ENCODE measurements at places on chromosomes 3 and 15.

GRCh38 chr3:153008226-153008625, 153.8 kb upstream of the RAP2B start:
- DNase-seq: no peak

- DNase-seq: no peak
These were observed 130.0 kb downstream of the PLCL2 start for GRCh38 chr3:17014709-17015108.

DNA sequence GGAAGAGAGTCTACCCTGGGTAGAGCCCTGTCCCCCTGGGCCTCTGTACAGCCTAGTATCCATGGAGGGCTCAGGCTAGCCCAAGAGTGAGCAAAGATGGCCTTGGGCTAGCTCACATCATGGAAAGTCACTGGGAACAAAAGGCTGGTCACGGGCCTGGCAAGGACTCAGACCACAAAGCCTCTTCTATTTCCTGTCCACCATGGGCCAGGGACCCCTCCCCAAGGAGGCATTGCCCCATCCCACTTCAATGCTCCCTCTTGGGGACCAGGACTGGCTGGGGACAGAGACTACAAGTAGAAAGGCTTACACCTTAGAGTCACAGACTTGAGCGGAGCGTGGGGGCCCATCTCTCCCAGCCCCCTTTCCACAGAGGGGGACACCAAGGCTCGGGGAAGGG, 16.9 kb downstream of the DUSP7 start:
- no peak for DNase-seq

- no peak for DNase-seq
These were observed 342.9 kb downstream of the IL20RB start for GRCh38 chr3:137300703-137301102.

- no peak for DNase-seq
These were observed 4.3 kb downstream of the RNU6-1 start for GRCh38 chr15:67835297-67836133.

GRCh38 chr3:181464033-181464694, 247.6 kb upstream of the SOX2 start:
- no peak for DNase-seq

- DNase-seq: no peak
These were observed 4.5 kb upstream of the SSUH2 start for GRCh38 chr3:8648909-8649741.

- no peak for DNase-seq
These were observed 102.3 kb upstream of the TPM1 start for GRCh38 chr15:62940093-62940754.

DNA sequence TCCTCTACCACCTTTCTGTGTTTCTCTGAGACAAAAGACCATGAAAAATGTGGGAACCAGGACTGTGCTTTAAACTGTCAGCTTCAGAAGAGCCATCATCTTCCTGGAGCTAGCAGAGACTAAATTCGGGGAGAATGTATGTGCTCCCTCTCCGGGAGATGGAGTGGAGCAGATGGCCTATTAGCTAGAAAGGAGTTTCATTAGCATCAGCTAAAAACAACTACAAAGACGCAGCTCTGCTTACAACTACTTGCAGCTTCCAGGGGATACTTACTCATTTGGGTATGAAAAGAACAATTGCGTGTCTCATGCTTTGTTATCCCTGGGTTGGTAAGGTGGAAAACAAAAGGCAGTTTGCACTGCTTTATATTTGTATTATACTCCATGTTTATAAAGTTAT, 159.6 kb downstream of the MFSD1 start:
- DNase-seq: no peak

DNA sequence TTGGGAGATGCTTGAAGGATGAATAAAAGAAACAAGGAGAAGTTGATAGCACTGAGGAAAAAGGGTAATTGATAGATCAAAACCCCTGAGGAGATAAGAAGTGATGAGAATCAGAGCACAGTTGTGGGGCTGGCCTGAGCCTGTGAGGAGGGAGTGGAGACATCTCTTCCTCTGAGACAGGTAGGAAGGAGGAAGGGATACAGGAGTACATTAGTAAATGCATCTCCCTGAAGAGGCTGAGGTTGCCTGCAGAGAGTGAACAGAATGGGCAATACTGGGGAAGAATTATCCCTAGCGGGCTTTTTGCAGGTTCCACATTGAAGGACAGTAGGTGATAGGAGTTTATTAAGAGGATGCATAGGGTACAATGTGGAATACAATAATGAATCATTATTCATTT, 17.3 kb upstream of the SCAMP5 start:
- no peak for DNase-seq

- DNase-seq: no peak
These were observed 608.3 kb downstream of the ROBO2 start for GRCh38 chr3:77648214-77648613.

DNA sequence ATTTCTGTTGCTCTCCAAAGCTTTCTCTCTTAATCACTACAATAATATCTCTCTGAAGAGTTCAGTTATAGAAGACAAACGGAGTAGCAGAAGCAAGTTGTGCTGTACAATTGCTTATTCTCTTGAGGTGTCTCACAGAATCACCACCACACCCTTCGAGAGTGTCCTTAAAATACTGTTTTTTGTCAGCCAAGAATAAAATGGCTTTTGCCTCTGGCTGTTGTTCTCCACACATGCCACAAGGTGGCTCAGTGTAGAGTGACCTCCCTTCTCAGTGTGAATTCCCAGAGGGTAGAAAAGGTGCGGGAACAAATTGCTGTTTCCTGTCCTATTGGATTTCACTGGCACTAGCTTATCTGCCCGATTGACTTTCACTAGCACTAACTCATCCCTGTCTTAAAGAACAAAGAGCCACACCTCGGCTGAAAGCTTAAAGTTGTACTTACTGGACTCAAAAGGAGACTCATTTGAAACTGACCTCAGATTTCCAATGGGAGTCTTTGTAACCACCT, 134.2 kb upstream of the SATB1 start:
- DNase-seq: peak; percentile 17

GRCh38 chr3:122754929-122755328, 38.7 kb downstream of the HSPBAP1 start:
- DNase-seq: no peak

- no peak for DNase-seq
These were observed 194.6 kb downstream of the ADAMTSL3 start for GRCh38 chr15:83848315-83849050.

DNA sequence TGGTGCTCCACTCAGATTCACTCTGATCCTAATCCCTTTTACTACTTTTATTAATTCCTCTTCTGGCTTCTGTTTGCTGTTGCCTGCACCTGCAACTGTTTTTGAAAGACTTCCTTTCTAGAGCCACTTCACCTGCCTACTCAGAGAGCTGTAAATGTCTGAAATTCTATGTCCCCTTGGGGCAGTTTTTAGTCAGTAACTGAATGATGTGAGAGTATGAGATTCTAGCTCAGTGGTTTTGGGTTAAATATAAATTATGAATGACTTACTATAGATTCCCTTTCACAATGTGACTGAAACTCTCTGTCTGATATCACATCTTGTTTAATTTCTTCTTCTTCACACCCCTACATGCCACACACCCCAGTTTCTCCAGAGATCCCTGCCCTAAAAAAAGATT, 47.8 kb upstream of the LRRC3B start:
- no peak for DNase-seq

DNA sequence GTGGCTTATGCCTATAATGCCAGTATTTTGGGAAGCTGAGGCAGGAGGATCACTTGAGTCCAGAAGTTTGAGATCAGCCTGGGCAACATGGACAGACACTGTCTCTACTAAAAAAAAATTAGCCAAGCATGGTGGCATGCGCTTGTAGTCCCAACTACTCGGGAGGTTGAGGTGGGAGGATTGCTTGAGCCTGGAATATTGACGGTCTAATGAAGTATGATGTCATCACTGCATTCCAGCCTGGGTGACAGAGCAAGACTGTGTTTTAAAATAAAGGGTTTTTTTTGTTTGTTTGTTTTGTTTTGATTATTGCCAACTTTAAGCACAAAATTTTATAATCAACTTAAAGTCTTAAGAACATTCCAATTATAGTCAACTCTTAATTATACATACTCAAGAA, 6.8 kb downstream of the PLSCR1 start:
- DNase-seq: no peak

DNA sequence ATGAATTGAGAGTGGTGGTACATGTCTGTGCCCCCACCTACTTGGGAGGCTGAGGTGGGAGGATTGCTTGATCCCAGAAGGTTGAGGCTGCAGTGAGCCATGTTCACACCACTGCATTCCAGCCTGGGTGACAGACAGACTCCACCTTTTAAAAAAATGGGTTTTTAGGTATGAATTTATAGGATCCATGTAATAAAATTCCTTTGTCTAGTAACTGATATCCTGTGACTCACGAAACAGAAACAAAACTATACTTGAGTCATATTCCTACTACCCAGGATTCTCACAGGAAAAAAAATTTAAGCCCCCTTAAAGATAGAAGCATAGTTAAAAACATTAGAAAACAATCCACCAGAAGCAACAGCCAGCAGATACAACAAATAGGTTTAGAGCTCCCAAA, 10.0 kb upstream of the CRTC3 start:
- no peak for DNase-seq

GRCh38 chr3:160446522-160447056, 3.0 kb downstream of the TRIM59 start:
- DNase-seq: no peak

DNA sequence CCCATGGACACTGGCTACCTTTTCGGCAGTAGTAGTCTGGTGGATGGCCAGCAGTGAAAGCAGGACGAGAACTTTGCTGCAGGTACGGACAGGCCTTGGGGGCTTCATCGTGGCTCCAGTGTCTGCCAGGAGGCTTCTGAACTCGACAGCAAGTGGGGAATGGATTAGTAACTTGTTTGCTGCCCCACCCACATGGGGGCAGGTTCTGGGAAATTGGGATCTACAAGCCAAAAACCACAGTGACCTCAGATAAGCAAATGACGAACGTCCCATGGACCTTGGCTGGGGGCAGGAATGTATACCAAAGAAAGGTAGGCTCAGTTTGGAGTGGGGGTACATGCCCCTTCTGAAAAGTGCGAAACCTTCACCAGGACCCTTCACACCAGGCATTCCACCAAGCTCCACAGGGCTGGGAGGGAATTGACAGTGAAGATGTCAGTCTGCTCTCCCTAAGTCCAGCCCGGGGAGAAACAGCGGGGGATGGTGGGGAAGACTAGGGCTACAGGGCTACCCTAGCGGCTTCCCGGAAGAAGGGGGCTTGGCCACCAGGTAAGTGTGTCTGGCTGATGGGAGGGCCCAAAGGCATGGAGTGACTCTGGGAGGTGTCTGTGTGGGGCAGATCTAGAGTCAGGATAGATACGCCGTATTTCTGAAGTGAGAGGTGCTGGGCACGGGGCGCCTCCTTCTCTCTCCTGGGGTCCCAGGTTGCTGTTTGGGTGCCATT, at the start of gene ITIH4:
TSS of gene ITIH4 (minus strand) at position 138 of the 724 bp plus-strand sequence. CDS start at position 108, 30 bp downstream.
- no peak for DNase-seq

GRCh38 chr3:16828815-16829214, 55.9 kb upstream of the PLCL2 start:
- DNase-seq: no peak

- no peak for DNase-seq
These were observed 745.7 kb upstream of the CCDC54 start for GRCh38 chr3:106631373-106632108.

- DNase-seq: no peak
These were observed 141.4 kb upstream of the SLC6A11 start for GRCh38 chr3:10674578-10674977.

- DNase-seq: no peak
These were observed 28.3 kb upstream of the AP4E1 start for GRCh38 chr15:50880206-50880605.

GRCh38 chr3:111668888-111669488, 73.8 kb upstream of the ZBED2 start:
- no peak for DNase-seq

DNA sequence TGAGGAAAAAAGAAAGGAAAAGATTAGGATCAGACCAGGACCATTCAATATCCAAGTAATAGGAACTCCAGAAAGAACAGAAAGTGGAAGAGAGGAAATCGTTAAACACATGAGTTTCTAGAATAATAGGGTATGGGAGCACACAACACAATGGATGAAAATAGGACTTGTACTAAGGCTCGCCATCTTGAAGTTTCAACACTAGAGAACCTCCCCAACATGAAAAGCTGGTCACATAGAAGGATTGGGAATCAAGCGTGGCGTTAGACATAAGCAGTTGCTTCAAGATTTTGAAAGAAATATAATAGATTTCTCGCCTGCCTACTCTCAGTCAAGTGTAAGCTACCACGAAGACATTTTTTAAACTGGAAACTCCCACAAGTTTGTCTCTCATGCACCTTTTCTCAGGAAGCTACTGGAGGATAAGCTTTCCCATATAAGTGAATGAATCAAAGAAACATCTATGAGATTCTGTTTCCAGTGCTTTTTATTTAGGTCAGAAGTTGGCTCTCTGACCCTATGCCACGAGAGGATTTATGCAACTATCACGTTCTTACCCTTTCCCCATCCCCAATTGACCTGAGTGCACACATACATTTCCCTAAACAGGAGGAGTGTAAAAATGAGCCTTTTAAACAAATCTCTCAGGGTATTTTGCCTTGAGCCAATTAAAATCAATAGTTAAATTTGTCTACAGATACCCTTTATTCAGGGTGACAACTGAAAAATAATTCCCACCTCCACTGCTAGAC, 45.2 kb downstream of the GHSR start:
- no peak for DNase-seq

DNA sequence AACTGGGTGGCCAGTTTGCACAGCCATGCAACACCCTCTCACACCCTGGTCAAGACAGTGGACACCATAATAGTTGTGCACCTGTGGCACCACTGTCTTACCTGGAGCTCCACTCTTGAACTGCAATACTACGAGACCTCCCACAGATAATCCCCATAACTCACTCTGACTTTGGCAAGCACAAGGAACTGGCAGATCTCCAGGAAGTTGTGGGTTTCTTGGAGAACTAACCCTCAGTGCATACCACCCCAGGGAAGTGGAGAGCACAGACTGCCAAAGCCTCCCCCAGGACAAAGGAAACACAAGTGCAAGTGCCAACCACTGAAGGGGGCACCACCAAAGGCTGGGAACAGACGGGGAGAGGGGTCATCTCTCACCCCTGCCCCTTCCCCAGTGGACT, 318.6 kb downstream of the SUCLG2 start:
- DNase-seq: no peak

DNA sequence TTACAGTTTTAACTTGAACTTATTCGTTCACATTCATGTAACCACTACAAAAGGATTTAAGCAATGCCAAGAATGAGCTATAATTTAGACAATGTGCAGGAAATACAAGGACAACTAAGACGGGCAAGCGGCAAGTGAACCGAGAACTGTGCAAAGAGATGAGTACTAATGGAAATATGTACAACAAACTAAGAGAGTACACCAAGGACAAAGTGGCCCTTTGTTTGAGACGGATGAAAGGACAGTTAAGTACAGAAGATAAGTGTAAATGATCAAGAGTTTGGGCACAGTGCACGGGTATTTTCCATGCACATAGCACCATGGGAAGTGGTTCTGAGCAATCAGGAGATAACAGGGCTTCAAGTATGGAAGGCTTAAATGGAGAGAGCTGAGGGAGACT, 281.7 kb downstream of the ROBO2 start:
- no peak for DNase-seq

DNA sequence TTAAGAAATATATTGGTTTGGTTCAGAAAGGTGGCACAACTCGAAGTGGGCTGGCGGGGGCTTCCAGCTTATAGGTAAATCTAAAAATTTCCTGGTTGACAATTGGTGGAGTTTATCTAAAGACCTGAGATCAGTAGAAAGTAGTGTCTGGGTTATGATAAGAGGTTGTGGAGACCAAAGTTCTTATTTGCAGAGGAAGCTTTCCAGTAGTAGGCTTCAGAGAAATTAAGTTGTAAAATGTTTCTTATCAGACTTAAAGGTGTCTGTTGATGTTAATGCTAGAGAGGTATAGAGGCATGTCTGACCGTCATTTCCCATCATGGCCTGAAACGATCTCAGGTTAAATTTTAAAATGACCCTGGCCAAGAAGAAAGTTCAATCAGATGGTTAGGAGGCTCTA, 565.2 kb upstream of the DPPA4 start:
- DNase-seq: no peak

Measured in stimulated activated CD8-positive, alpha-beta memory T cell treated with anti-CD3 and anti-CD28 coated beads, Interleukin-4, amount 100 ng/mL, for 1 hour (primary cell).